ENCODE measurements at places on chromosomes 2 and 18.

DNA sequence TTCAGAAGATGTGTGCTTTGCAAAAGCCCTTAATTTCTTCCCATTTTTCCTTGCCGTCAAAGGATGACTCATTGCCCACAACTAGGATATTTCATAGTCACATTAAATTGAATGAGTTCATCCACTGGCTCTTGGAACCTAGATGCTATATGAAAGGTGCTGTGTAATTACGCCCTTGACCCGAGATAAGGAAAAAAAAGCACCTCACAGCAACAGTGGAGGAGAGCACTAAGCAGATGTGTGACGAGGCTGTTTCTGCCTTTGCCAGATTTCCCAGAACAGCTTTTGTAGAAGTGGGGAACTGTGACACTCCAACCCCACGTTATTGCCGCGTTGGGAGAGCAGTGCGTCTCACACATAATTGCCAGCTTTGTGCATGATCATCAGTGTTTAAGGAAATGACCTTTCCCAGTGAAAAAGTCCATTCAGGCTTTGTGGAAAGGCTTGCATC lies 33.3 kb upstream of the TMEM87B start:
- no peak for DNase-seq

DNA sequence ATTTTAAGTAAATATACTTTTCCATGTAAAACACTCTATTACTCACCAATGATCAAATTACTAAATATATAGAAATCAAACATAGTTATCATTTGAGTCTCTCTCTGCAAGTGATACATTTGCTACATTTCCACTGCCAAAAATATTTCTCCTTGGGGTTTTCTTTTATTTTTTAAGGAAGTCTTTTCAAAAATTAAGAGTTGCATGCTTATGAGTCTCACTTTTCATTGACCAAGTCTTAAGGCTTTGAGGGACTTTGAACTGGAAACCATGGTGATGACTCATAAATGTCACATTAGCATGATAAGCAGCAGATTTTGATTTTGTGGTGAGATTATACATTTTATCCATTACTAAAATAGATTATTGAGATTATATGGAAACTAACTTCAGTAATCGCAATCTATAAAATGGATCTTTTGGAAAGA lies 152.9 kb downstream of the FAM124B start:
- no peak for DNase-seq

- no peak for DNase-seq
Measured at GRCh38 chr2:222688917-222689316, 17.5 kb downstream of the MOGAT1 start.

GRCh38 chr2:230494980-230495379 lies 79.0 kb downstream of the SP100 start:
- no peak for DNase-seq

- DNase-seq = no peak
Measured at GRCh38 chr2:61887717-61888266, 664 bp downstream of the CCT4 start.

DNA sequence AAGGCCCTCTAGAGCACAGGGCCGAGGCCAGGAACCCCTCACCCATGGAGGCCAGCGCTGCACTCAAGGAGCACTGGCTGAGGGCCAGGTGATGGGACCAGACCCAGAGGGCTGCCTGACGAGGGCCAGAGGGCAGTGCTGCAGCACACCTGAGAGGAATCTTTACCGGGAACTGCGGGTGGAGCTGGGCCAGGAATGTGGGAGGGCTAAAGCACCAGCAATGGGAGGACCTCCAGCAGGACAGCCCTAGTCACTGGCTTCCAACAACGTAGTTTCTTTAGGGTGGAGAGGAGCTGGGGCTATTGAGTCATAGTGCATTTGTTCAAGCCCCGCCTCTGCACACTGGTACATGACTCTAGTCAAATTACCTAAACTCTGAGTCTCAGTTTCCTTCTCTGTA lies 143.4 kb downstream of the TMEM17 start:
- no peak for DNase-seq

DNA sequence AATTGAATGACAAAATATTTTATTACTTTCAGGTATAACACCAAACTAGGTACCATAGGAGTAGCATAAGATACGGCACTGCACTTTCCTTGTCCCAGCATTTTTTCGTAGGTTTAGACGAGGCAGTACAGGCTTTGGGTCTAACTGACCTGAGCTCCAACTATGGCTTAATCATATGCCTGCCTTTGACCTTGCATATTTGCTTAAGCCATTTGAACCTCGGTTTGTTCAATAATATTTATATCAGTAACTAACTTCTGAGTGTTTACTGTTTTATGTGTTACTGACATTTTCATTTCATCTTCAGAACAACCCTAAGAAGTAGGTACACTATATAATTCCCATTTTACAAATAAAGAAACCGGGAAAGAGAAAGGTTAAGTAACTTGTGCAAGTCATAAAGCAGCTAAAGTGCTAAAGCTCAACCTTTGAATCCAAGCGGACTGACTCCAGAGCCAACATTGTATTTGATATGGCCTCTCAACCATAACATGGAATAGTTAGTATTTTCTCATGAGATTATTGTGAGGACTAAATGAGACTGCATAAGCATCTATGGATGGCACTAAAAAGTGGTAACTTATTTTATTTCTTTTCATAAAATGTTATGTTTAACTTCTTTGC lies 104.0 kb downstream of the R3HDM1 start:
- DNase-seq = no peak

DNA sequence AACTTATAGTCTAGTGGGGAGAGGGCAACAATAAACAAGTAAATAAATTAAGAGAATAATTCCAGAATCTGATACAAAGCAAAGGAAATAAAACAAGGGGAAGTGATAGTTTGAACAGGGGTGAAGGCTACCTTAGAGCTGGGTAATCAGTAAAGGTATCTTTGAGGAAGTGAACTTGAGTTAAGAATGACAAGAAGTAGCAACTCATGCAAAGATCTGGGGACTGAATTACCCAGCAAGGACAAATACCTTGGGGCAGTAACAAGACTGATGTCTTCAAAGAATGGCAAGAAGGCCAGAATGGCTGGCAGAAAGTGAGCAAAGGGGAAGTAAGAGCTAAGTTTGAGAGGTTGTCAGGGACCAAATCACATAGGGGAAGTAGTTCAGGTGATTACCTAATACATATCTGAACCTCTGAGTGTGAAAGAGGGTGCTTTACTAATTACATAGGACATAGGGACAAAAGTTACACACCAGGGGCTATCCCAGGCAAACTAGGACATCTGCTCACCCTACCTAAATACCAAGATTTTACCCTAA lies 244.6 kb upstream of the HNRNPA3 start:
- DNase-seq = no peak

GRCh38 chr2:234999740-235000425 lies 48.1 kb downstream of the SH3BP4 start:
- DNase-seq = no peak

GRCh38 chr2:98121149-98121548 lies 34.2 kb downstream of the VWA3B start:
- DNase-seq = no peak

DNA sequence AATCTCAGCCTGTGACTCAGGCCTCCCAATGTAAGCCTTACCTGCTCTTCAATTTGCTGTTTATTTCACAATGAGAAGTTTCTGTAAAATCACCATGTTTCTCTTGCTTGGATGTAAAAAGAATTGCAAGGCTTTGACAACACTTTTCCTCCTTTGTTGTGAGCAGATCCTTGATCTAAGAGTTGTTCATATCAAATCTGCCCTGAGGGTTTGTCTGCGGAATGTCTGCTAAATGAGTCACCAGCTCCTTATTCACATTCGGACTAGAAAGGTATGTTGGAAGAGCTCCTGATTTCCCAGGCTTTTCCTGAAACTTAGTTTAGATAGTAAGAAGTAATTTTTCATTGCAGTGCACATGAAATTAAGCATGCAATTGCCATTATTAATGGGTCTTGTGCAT lies 268.2 kb upstream of the TCF4 start:
- no peak for DNase-seq

DNA sequence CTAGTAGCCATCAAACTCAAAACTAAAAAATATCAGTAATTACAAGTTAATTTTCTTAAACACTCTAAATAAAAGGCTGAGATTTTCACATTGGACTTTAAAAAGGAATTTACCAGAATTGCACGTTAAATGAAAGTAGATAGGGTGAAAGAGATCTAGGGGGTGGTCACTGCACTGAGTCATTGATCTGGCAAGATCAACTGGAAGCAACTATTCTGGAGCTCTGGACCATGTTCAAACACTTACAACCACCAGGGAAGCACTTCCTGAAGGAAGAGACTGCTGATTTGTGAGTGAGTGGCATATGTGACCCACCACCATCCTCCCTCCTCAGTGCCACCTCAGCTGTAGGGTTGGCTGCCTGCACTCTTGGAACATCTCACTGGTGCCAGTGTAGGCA lies 111.8 kb downstream of the UGGT1 start:
- no peak for DNase-seq

DNA sequence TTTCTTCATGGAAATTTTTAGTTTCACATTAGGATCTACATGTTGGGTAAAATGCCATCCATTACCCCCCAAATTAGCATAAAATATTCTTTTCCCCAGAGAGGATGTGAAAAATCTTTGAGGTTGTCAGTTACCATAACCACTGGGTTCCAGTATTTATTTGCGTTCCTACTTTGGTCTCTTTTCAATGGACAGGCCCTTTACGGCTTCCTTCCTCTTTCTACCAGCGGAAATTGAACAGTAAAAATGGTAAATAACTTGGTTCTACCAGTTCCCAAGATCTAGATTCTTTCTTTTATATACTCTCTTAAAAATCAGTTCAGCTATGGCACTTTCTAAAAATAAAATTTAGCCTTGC lies 169.2 kb upstream of the APCDD1 start:
- DNase-seq = no peak

- DNase-seq = no peak
Measured at GRCh38 chr2:9714630-9715214, 83.9 kb upstream of the YWHAQ start.

DNA sequence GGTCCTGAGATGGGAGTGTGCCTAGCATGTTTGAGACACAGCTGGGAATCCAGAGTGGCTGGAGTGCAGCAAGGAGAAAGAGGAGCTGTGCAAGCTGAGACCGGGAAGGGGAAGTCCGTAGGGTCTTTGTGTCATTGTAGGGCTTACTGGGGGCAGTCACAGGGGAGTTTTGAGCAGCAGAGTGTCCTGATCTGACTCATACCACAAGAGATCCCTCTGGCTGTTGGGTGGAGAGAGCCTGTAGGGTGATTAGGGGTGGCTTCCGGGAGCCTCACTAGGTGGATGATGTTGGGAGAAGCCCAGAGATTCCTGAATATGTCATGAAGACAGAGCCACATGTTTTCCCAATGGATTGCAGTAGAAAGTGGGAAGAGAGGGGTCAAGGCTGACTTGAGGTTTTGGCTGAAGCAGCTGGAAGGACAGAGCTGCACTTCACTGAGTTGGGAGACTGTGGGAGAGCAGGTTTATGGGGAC lies 30.9 kb downstream of the FHOD3 start:
- no peak for DNase-seq

DNA sequence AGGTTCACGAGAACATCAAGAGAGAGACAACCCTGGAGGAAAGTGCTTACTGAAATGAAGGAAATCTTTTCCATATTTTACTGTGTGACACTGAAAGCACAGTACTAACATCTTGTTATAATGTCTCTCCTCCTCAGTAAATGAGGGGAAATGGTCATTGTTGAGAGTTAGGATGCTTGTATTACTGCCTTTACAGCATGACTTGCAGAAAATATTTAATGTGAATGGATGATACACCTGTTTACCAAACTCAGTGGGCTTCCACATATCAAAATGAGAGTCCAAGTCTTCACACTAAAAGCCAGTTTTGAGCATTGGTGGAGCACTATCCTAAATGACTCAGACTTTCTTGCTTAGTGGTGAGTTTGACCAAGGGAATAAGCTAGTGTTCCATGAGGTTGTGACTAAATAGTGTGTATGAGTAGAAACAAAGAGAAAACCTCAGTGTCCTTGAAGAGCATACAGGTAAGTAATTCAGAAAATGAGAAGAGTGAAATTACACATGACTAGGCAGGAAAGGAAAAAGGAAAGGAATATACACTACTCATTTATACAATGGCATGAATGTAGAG lies 930.7 kb upstream of the CELF4 start:
- DNase-seq = no peak

DNA sequence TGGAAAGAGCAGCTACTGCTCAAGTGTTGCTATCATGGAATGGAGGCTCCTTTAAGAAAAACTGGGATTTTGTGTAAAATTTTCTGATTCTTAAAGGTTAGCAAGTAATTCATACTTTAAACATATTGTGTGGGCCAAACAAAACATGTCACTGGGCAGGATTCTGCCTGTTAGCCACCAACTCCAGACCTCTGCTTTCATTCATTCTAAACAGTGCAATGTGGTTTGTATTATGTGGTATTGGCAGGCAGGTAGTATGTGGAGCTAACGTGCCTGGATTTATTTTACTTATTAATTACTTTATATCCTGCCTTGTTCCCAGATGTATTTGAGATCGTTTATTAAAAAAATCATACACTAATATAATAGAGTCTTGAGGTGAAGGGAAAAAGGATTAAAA lies 1521.3 kb upstream of the ACVR2A start:
- DNase-seq = no peak

DNA sequence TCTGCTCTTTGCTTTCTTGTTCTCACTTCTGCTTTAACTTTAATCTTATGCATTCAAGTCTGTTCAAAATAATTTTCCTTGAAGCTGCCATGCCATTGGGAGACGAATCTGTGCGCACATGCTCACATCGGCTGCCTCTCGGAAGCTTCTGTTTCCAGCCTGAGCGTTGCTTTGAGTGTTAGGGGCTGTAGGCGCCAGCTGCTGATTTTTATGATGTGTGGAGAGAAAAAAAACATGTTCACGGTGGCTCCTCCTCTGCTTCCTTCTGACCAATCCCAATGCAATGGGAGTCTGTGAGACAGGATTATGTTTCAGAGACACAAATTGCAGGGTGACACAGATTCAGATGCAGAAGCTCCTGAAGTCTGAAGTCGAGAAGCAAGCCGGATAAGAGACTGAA lies at the start of gene MC4R:
Gene MC4R, minus strand, starts transcription at position 180 of the 400 bp plus-strand sequence. CDS start 426 bp downstream, outside the sequence.
- DNase-seq = no peak

GRCh38 chr18:47501946-47502345 lies 250.5 kb upstream of the SKOR2 start:
- no peak for DNase-seq

GRCh38 chr2:176744146-176744545 lies 468.4 kb upstream of the HNRNPA3 start:
- DNase-seq = no peak

DNA sequence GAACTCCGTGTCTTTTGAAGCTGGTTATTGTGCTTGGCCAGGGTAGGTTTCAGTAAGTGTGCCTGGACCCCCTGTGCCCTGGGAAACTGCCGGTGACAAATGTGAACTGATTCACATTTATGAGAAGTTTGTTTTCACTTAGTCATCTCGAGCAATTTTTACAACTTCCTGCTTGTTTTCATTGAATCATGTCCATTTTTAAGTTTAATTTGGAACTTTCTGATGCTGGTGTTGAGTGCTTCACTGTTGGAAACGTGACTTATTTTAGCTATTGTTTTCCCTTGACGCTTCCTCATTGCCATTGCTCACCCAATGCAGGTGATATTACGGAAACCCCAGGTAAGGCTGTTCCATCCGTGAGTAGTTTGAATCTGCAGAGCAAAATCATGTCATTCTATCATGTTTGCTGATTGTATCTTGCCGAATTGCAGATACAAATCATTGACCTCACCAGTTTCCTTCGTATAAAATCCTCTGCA lies 97.2 kb downstream of the RTN4 start:
- DNase-seq = no peak

All from stimulated activated CD8-positive, alpha-beta memory T cell treated with anti-CD3 and anti-CD28 coated beads, Interleukin-2, amount 100 ng/mL, for 48 hours (primary cell).